Right forelimb (tissue), 1 donor: ENCODE measurements at places on chromosomes 7 and 10.

GRCh38 chr7:73717991-73718405 lies 1.5 kb downstream of the STX1A start:
- no peak for DNase-seq

GRCh38 chr7:4003503-4003902 lies 678.6 kb upstream of the FOXK1 start:
- DNase-seq = no peak

DNA sequence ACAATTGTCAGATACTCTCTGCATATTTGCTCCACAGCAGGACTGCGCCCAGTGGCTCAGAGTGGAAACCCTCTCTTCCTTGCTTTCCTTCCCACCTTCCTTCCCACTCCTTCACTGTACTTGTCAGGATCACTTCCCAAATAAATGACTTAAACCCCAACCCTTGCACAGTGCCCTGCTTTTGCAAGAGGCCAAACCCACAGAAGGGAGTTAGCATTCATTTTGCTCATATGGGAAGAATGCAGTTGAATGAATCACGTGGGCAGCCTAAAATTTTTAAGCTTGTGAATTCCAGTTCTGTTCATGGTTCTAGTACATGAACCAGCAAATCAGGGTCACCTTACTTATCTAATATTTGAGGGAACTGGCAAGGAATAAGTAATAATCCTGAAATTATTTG lies 47.7 kb upstream of the SFMBT2 start:
- no peak for DNase-seq

- no peak for DNase-seq
Measured at GRCh38 chr7:18508443-18509427, 13.2 kb downstream of the HDAC9 start.

GRCh38 chr10:96655461-96656197 lies 64.7 kb downstream of the PIK3AP1 start:
- no peak for DNase-seq
